Tongue (tissue), 3 donors: ENCODE measurements at places on chromosomes 4 and X. TPM values are rescaled to one million over a fixed set of nuclear protein-coding genes. Genes with fewer than 3 reads are reported as not detected.

- no peak for DNase-seq
These were observed 25.0 kb upstream of the GJB1 start for GRCh38 chrX:71198066-71198465.

- DNase-seq: no peak
These were observed 48.6 kb upstream of the AP1S2 start for GRCh38 chrX:15903186-15903681.

DNA sequence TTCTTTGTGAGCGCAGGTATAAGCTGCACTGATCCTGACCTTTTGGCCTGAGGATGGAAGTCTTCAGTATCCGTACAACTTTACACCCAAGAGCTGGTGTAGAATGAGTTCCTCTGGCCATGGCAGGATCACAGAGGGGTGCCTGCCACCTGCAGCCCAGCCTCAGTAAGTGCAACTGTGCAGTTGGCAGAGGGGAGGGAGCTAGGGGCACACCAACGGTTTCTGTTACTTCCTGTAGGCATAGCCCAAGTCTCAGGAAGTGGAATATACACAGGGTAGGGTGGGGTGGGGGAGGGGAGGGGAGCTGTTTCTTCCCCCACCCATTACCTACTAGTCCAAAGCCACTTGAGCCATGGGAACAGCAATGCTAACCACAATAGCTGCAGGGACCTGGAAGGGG, 85.4 kb upstream of the GBA3 start:
- DNase-seq: peak; percentile 53

GRCh38 chrX:47482512-47483305, at the start of gene ZNF41:
TSS of gene ZNF41 (minus strand) at chrX:47483222. CDS start at chrX:47467481, 15,741 bp downstream.
- DNase-seq: peak; percentile 86

- peak; percentile 59 for DNase-seq
These were observed 250 bp downstream of the USP9X start for GRCh38 chrX:41085512-41085877.

DNA sequence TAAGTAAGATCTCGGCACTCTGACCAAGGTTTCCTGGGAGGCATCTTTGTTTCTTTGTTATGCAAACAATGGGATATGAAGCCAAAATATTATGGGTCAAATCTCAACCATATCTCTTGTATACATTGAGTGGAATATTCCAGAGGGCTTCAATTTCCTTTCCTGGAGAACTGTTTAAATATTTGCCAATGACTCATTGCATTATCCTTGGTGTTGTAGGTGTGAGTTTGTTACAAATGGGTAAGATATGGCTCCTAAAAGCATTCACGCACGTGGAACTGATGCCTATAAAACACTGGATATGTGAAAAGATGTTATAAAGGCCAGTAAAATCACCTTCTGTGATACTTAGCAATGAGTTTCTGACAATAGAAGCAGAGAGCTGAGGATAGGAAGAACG, 150.5 kb upstream of the WDR1 start:
- DNase-seq: no peak

DNA sequence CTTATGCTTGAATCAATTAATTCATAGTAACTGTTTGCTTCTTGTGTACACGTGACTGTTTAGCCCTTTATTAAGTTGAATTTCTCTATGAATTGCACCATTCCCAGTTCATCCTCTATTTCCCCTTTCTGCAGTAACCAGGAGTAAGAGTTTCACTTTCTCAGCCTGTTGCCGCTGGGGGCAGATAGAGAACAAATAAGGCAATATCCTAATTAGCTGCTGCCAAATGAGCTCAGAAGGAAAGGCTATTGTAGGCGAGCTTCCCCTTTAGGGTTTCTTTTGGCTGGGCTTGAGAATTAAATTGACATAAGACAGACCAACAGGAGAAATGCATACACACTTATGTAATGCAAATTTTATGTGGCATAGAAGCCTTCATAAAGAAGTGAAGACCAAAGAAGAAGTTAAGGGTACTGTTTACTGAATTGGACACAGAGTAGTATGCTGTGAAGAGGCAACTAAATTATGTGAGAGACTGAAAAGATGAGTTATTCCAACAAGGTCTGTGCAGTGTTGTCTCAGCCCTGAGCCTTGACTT, 1594.7 kb downstream of the TECRL start:
- no peak for DNase-seq

DNA sequence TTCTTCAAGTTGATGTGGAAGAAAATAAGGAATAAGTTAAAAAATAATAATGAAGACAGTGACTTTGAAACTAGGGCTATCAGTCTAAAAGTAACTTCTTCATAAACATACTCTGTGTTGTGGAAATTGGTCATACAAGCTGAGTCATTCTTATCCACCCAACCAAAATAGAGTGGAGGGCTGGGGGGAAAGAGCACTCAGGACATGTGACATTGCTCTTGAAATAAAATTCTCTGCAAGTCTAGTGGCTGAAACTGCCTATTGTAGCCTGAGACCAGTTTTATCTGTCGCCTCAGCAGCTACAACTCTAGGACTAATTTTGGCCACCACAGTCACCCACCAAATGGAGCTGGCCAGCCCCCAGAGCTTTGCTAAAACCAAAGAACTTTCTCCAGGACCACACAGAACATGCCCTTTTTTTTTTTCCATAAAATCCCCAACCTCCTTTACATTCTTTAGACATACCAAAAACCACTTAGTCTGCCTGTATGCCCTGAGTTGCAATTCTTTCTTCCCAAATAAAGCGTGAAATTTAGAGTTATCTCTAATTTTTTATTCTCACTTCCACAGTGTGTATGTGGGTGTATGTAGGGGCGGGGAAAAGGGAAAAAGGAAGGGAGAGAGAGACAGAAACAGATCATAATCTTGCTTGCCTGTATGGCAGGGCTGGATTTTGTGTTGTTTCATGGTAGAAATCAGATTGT, 23.0 kb upstream of the SLC25A4 start:
- DNase-seq: peak; percentile 18

DNA sequence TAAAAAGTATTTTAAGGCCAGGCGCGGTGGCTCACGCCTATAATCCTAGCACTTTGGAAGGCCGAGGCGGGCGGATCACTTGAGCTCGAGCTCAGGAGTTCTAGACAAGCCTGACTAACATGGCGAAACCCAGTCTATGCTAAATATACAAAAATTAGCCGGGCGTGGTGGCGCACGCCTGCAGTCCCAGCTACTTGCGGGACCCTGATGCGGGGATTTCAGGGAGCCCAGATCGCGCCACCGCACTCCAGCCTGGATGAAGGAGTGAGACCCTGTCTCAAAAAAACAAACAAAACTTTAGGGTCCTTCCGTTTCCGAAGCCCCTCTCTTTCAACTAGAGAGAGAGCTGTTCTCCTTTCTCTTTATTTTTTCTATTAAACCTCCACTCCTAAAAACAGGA, 1.2 kb downstream of the SLC25A31 start:
- DNase-seq: no peak

SMARCA1 gene
- total RNA-seq: 90.7 TPM

CXCL1 gene
- 2.1 TPM for total RNA-seq

TMEM154 gene
- 12.6 TPM for total RNA-seq

ZRSR2 gene
- total RNA-seq: 3.4 TPM
